ENCODE measurements at places on chromosomes 7 and 10.

DNA sequence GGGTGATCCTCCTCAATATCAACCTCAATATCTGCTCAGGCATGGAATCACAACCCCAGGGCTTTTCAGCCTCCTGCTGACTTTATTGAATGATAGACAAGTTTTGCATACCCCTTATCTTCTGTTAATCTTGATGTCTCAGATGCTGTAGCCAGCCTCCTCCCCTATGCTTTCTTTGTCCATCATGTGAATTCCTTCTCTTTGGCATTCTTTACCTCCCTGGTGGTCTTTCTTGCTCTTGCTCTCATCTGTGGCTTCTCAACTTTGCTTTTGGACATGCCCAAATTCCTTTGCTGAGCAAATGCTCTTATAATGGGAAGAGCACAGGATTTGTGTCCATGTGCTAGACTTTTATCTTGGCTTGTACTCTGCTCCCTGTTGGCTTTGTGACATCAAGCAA lies 73.4 kb upstream of the FAM13C start:
- no peak for DNase-seq

DNA sequence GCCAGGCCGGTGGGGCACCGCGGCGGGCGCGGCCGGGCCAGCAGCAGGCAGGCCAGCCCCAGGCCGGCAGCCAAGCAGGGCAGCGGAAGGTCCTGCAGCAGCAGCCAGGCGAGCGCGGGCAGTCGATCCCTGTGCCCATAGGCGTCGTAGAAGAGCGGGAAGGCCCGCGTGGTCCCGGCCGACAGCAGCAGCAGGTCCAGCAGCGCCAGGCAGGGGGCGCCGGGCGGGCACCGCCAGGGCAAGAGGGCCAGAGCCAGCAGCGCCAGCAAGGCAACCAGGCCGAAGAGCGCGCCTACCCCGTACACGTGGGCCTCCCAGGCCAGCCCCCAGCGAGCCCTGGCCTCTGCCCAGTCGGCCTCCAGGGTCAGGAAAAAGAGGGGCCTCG lies 8.4 kb upstream of the RBM28 start:
- no peak for DNase-seq

GRCh38 chr7:28738412-28738811 lies 219.7 kb downstream of the TRIL start:
- no peak for DNase-seq

- DNase-seq = no peak
Measured at GRCh38 chr7:19378345-19378714, 233.1 kb upstream of the FERD3L start.

GRCh38 chr10:86193841-86194240 lies 172.8 kb downstream of the GRID1 start:
- DNase-seq = no peak

- DNase-seq = no peak
Measured at GRCh38 chr7:120272701-120273475, at the start of gene KCND2. TSS of gene KCND2 (plus strand) at chr7:120273175.

GRCh38 chr10:97494151-97494550 lies 4.1 kb downstream of the MMS19 start:
- no peak for DNase-seq

GRCh38 chr7:27303026-27303425 lies 60.4 kb downstream of the EVX1 start:
- DNase-seq = no peak

DNA sequence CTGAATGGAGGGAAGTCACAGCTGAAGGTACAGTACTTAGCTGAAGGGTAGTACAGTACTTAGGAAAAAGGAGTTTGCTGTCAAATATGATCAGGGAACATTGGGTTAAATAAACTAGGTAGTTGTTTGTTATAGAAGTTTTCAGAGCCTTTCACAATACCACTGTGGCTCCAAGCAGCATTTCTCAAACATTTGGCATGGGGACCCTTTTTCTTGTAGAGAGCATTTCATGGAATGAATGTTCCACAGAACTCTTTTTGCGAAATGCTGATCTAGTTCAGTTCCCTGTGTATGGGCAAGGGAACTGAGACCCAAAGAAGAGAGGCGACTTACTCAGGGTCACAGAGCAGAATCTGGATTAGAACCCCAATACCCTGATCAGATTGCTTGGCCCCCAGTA lies 31.5 kb upstream of the DDX50 start:
- DNase-seq = no peak

- DNase-seq = no peak
Measured at GRCh38 chr10:107275806-107276205, 111.3 kb upstream of the SORCS1 start.

GRCh38 chr10:116429288-116429977 lies 1.8 kb downstream of the PNLIPRP3 start:
- DNase-seq = no peak
